GM12865 (cell line): ENCODE measurements at places on chromosomes 16 and 17.

GRCh38 chr17:2395258-2396181 lies 5.3 kb downstream of the MNT start:
- DNase-seq: peak; percentile 31

DNA sequence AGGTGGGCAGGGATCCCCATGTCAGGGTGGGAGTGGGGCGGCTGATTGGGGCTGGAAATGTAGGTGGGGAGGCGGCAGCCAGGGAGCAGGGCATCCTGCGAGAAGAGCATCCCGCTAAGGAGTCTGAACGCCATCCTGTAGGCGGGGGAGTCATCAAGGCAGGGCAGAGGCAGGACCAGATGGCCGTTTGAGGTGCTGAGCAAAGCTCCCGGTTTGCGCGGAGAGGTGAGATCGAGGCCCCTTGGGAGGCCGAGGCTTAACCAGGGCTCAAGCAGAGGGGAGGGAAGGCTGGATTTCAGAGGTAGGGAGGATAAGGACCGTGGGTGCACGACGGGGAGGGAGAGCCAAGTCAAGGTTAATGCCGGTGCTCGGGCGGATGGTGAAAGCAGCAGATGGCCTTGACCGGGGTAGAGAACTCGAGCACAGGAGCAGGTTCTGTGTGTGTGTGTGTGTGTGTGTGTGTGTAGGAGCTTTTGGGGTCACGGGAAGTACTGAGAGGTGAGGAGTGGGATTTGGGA lies 472 bp upstream of the NME2 start:
- no peak for DNase-seq

- DNase-seq: no peak
Measured at GRCh38 chr17:39015546-39015935, 48.3 kb upstream of the FBXO47 start.

GRCh38 chr17:78954684-78955083 lies 25.0 kb downstream of the LGALS3BP start:
- no peak for DNase-seq

GRCh38 chr17:67132366-67132765 lies 88.0 kb downstream of the CACNG1 start:
- no peak for DNase-seq

- DNase-seq: no peak
Measured at GRCh38 chr16:56343661-56344517, 81.5 kb downstream of the AMFR start.

GRCh38 chr17:34254651-34255380 lies at the start of gene CCL2:
TSS of gene CCL2 (plus strand) at chr17:34255285. CDS start at chr17:34255350, 65 bp downstream.
- no peak for DNase-seq

- no peak for DNase-seq
Measured at GRCh38 chr17:63751806-63752205, 10.2 kb upstream of the STRADA start.

- DNase-seq: no peak
Measured at GRCh38 chr16:55436587-55436986, 42.4 kb upstream of the MMP2 start.
